ENCODE measurements at places on chromosomes 4 and X.

DNA sequence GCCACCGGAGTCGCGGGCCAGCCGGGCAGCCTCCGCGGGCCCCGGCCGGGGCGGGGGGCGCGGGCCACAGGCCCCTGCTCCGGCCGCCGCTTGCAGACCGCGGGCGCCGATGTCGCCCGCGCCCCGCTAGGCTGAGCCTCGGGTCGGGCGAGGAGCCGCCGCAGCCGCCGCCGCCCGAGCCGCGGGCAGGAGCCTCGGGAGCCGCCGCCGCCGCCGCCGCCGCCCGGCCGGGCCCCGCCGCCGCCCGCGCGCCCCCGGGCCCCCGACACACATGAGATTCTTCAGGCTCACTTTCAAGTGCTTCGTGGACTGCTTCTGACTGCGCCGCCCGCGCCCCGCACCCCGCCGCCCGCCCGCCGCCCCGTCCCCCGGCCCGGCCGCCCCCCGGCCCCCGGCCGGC is 345 bp downstream of the SLC6A8 start:
- no peak for DNase-seq

- DNase-seq: no peak
These were observed 44.0 kb upstream of the STK26 start for GRCh38 chrX:131979116-131979515.

DNA sequence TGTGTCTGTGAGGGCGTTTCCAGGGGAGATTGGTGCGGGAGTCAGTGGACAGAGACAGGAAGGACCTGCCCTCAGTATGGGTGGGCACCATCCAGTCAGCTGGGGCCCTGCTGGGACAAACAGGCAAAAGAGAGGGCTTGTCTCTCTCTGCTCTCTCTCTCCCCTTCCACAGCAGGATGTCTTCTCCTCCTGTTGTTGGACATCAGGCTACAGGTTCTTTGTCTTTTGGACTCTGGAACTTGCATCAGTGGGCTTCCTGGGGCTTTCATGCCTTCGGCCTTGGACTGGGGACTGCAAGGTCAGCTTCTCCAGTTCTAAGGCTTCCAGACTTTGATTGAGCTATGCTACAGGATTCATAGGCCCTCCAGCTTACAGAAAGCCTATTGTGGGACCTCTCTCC is 59.6 kb downstream of the ADGRA3 start:
- no peak for DNase-seq

DNA sequence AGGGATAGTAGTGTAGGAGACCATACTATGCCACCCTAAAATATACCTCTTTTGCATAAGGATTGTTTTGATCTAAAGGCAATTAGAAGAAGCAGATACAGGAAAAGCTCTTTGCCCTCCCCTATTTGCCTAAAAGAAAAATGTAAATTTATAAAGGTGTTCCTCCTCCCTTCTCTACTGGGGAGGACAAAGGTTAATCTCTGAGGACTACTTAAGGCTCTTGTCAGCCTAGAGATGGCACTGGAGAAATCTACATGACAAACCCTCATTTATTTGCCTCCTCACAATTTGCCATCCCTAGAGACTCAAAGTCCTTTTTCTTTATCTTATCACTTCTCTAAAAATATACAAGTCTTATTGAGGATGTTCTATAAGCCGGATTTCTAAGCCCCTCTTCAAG is 1021.8 kb downstream of the STPG2 start:
- DNase-seq: no peak

DNA sequence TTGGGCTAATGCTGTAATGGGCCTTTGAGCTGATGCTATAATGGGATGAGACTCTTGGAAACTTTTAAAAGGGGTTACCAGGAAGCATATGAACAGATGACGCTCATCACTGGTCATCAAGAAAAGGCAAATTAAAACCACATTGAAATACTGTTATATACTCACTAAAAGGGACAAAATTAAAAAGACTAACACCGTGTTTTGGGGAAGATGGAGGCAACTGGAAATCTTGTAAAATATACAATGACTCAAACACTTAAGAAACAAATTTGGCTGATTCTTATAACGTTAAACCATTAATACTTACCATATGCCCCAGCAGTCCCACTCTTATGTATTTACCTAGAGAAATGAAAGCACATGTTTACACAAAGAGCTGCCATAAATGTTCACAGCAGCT is 207.2 kb upstream of the GPRIN3 start:
- DNase-seq: no peak

- DNase-seq: no peak
These were observed 20.4 kb downstream of the LEF1 start for GRCh38 chr4:108148316-108148715.

- DNase-seq: no peak
These were observed 1048.6 kb downstream of the FAM133A start for GRCh38 chrX:94722578-94722977.

- DNase-seq: no peak
These were observed 14.7 kb upstream of the CT55 start for GRCh38 chrX:135185795-135186443.

DNA sequence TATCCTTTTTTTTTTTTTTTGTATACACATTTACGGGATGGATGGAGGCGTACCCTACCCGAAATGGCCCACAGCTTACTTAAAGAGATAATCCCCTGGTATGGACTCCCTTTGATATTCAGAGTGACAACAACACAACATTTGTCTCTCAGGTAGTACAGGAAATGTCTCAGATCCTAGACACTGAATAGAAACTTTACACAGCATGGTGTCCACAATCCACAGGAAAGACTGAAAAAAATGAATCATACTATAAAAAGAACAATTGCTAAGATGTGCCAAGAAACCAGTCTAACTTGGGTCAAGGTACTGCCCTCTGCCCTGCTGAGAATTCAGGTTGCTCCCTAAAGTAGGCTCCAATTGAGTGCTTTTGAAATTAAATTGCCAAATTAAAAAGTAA is 100.8 kb upstream of the LANCL3 start:
- no peak for DNase-seq

DNA sequence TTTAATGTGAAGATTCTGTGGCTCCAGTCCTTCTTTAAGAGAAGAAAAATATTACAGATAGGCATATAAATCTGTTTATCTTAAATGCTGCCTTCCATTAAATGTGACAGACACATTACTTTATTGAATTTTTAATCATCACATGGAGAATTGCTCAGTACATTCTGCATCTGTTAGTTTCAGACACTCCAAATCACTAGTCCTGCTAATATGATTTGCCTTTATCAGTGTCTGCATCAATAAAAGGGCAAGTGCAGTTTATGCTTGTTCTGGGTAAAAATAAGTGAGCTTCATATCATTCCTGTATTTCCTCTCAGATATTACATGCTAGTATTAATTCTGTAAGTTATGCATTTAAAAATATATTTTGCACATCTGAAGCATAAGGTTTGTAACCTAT is 666.4 kb downstream of the TECRL start:
- no peak for DNase-seq

- no peak for DNase-seq
These were observed 60.6 kb upstream of the AFAP1 start for GRCh38 chr4:8000247-8000646.

DNA sequence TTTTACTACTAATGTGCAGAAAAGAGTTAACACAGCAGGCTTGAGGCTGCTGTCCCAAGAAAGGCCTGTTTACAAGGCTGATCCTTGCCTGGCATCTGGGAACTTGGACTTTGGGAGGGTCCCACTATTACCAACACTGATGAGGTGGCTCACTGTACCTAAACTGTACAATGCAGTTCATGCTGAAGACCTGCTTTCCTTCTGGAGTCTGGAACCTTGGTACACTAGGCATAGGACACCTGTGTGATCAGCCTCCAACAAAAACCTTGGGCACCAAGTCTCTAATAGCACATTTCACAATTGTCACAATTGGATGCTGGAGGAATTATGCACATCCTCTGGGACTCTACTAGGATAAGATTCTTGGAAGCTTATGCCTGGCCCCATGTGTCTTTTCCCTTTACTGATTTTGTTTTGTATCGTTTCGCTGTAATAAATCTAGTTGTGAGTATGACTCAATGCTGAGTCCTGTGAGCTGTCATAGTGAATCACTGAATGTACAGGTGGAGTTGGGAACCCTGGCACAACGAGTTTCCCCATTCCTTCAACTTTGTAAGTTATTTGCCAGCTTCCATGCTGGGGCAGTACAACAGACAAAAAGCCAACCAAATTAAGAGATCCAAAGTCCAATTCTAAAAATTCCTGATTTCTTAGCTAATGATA is 45.9 kb downstream of the TEC start:
- DNase-seq: no peak

- DNase-seq: no peak
These were observed 2456.4 kb downstream of the PCDH7 start for GRCh38 chr4:33176566-33176965.

GRCh38 chr4:71711985-71712348 is 71.9 kb downstream of the GC start:
- DNase-seq: no peak

GRCh38 chrX:155767876-155768769 is 113.0 kb upstream of the VAMP7 start:
- no peak for DNase-seq

- DNase-seq: no peak
These were observed 313.3 kb upstream of the ACTRT1 start for GRCh38 chrX:128365492-128365891.

- no peak for DNase-seq
These were observed 67.1 kb upstream of the ENPP6 start for GRCh38 chr4:184284742-184285141.

- no peak for DNase-seq
These were observed 229.6 kb downstream of the FBXO8 start for GRCh38 chr4:174053895-174054294.

GRCh38 chr4:13102092-13102742 is 381.9 kb downstream of the RAB28 start:
- DNase-seq: no peak

DNA sequence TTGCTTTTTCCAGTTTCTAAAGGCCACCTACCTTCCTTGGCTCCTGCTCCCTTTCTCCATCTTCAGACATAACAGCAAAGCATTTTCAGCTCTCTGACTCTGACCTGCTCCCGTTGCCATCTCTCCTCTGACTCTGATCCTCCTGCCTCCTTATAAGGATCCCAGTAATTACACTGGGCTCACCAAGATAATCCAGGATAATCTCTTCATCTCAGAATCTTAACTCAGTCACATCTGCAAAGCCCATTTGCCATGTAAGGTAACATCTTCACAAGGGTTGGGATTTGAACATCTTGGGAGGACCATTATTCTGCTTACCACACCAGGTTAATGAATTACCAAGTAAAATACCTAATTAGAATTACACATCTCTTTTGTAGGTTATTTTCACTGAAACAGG is 41.3 kb upstream of the MAGED1 start:
- DNase-seq: no peak

DNA sequence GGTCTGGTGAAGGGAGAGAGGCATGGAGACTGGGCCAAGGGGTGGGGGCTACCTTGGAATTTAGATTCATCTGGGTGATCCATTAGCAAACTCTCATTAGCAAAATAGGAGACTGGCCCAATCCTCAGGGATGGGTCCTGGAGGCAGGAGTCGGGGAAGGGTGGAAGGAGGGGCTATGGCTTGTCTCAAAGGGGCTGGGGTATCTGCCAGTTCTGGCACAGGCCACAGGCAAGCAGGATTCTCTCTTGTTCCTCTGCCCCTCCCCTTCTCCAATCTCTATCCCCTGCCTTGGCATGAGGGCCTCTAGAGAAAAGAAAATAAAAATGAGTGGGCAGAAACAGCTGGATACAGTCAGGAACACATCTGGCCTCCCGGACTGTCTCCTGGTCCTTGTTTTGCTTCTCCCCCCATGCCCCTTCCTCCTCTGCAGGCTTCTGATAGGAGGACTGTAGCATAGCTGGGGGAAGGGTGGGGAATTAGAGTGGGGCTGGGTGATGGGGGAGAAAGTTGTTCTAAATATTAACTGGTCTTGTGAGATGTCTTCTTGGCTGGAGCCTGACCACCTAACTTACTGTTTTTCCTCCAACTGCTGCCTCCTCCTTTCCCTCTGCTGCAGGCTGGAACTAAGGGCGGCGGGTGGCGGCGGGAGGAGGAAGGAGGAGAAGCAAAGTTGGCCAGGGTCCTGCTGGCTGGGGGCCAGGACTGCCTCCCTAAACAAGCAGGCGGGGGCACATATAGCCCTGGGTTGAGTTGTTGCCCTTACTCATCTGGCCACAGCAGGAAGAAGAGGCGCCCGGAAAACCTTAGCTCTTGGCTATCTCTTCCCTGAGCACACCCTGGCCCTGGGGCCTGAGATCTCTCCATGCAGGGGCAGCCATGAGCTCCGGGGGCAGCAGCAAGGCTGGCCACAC is 53.3 kb upstream of the LAS1L start:
- DNase-seq: no peak

- DNase-seq: no peak
These were observed 109.1 kb downstream of the CRLF2 start for GRCh38 chrX:1103360-1103759.

GRCh38 chr4:110442788-110443187 is 33.2 kb upstream of the ENPEP start:
- DNase-seq: no peak

GRCh38 chr4:74522251-74522991 is 77.5 kb downstream of the AREG start:
- DNase-seq: no peak

GRCh38 chrX:12866451-12867377 is at the start of gene TLR7:
Gene TLR7 (plus strand): TSS chrX:12867072. CDS start chrX:12867579, 507 bp downstream.
- DNase-seq: no peak

DNA sequence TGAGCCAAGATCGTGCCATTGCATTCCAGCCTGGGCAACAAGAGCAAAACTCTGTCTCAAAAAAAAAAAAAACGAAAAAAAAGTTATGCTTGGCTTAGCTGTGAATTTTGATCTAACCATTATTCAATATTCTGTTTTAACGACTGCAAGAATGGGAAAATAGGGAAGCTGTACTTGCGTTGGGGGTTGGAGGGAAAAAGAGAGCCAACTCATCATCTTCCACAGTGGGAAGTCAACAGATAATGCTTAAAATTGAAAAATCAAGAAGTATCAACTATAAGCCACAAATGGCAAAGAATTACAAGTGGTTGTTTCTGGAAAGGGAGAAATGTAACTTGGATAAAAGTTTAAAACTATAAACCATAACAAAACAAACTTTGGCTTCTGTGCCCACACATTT is 2.9 kb downstream of the TEC start:
- no peak for DNase-seq

- no peak for DNase-seq
These were observed 58.6 kb upstream of the DCTD start for GRCh38 chr4:182975806-182976205.

GRCh38 chr4:99414401-99414800 is 20.7 kb downstream of the ADH7 start:
- DNase-seq: no peak

- no peak for DNase-seq
These were observed 930.7 kb upstream of the PCDH10 start for GRCh38 chr4:132218406-132218805.

DNA sequence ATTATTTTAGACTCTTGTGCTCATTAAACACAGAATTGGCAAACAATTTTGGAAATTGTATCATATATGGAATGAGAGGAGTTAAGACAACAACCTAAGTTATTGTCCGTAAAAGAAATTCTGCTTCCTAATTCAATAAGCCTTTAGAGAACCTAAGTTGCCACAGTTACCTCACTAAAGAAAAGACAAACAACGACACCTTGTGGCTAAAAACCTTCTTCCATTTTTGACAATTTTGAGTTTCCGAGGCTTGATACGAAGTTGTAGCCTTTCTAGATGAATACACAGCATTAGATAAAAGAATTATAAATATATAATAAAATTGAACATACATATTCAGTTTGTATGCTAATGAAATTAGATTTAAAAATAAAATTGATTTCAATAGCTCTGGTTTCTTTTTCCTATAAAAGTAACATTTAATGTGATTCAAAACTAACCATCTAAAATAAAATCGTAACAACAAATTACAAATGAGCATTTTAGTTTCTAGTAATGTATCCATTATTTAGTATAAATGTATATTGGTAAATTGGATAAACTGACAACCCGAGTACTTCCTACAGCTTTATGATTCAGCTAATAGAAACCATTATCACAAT is 275.1 kb downstream of the GPM6A start:
- no peak for DNase-seq
